OCI-M1 (cell line): ENCODE measurements at places on chromosomes 7 and 10.
A peak's percentile ranks its signal among the peaks of the same experiment; 100 is the strongest.

DNA sequence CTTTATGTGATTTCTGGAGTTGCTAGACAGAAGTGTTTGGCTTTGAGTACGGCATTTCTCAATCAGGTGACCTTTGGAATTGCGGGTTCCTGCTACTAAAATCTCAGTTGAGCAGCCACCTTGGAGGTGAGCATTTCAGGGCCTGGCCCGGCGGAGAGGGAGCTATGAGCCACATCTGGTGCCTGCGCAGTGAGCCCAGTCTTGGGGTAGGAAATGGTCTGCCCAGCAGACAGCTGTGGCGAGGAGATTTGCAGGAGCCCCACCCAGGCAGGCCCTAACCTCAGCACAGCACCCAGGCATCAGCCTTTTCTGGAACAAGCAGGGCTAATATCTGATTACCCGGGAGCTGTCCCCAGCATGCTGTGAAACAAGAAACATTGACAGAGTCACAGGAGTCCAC is 547.9 kb upstream of the FOXK1 start:
- DNase-seq, result no peak

DNA sequence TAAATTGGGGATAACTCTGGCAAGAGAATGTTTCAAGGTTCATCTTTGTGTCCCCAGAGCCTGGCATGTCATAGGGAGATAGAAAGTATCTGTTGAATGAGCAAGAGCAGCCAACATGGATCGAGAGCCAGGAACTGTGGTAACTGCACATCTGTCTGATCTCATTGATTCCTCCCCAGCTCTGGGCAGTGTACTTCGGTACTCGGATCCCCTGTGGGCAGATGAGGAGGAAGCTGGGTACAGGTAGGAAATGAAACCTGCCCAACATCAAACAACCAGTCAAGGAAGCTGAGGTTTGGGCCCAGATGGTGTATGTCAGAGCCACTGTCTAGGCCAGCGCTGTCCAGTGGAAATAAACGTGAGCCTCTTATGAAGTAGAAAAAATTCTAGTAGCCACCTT is 76.4 kb downstream of the GRK5 start:
- no peak for DNase-seq

- no peak for DNase-seq
These were observed 222.6 kb upstream of the KLF14 start for GRCh38 chr7:130956417-130957136.

DNA sequence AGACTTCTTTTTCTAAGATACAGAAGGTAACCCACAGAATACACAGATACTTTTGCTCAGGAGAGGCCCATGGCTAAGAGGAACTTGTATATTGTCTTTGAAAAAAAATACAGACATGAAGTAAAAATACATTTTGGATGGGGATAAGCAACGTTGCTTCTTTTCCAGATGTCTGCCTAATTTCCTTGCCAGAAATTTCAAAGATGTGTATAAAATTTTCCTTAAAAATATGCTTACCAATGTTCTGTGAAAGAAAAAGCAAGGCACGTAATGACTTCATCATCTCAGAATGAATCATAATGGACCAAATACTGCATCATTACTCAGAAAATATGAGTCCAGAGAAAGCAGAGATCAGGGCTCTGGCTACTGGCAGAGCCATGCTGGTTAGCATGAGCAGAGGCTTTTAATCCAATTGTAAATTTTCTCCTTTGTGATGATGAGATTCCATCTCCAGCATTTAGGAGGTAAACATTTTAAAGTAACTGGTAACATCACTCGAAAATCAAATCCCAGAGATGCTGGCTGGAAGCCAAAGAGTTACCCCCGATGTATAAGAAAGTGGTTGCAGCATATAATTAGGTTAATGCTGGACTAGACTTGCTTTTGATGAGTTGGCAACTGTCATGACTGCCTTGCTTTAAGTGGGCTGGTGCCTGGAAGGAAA is 272.5 kb downstream of the SEMA3A start:
- no peak for DNase-seq

- no peak for DNase-seq
These were observed 68.0 kb downstream of the SLC29A4 start for GRCh38 chr7:5350600-5351385.

GRCh38 chr10:44960088-44960460 is 472 bp downstream of the RASSF4 start:
- no peak for DNase-seq

- no peak for DNase-seq
These were observed 1.0 kb downstream of the CACNA2D1 start for GRCh38 chr7:82442492-82443035.

GRCh38 chr10:63587191-63587590 is 66.0 kb downstream of the REEP3 start:
- no peak for DNase-seq

GRCh38 chr10:34717429-34717828 is 97.7 kb downstream of the PARD3 start:
- DNase-seq, result no peak

- DNase-seq, result no peak
These were observed 142.3 kb upstream of the PCLO start for GRCh38 chr7:83305027-83305426.

DNA sequence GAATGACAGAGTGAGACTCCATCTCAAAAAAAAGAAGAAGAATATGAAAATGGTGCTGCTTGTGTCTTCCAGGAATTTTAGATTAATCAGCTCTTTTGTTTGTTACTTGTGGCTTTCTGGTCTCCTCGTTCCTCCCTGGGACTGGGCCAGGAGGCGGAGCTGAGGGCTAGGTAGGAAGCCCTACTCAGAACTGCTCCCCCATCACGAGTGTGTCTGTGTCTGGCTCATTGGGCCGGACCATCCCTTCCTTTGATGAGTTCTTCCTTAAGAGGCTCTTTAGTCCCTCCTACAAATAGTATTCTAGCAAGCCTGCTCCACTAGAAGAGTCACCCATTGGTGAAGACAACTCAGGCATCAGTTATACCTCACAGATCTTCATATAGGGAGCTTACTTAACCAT is 56.8 kb upstream of the YAE1 start:
- DNase-seq, result peak; percentile 57

DNA sequence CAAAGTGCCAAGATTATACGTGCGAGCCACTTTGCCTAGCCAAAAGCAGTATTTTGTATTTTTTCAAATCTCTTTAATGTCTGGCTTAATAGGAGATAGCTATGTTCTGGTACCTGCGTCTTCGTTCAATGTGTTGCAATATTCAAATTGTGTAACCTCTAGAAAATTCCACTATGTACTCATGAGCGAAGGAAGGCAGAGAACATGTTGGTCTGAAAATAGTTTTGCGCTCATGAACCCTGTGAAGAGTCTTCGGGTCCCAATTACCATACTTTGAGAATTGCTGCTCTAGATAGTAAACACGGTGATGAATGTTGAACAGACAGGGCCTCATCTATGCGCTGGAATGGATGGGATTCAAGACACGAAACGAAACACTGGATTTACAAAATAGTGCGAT is 2.7 kb upstream of the SUV39H2 start:
- DNase-seq, result no peak

DNA sequence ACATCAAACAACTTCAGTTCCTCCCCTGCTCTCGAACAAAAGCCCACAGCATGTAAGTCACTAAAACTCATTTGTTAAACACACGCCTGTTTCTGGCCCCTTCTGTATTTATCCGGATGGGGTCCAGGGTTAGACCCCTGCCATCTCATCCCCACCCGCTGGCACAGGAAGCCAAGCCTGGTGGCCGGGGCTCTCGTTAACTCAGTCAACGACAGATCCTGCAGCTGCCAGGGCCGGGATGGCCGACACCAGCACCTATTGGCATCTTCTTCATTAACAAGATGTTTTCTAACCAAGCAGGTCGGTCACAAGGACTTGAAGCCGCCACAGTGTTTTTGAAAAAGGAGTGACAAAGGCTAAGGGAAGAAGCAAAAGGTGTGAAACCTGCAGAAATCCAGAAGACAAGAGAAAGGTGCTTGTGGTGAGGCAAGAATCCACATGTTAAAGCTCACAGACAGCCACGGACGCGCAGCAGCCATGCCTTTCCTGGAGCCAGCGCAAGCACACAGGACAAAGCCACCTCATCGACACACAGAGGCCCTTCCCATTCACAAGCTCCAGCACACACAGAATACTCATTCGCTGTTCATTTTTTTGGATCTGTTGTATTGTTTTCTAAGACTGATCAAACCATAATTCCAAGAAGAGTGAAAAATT is 202.7 kb downstream of the DIP2C start:
- no peak for DNase-seq

GRCh38 chr7:11168650-11169170 is 195.0 kb downstream of the PHF14 start:
- DNase-seq, result no peak

GRCh38 chr7:131223151-131223550 is 104.5 kb upstream of the MKLN1 start:
- DNase-seq, result no peak

DNA sequence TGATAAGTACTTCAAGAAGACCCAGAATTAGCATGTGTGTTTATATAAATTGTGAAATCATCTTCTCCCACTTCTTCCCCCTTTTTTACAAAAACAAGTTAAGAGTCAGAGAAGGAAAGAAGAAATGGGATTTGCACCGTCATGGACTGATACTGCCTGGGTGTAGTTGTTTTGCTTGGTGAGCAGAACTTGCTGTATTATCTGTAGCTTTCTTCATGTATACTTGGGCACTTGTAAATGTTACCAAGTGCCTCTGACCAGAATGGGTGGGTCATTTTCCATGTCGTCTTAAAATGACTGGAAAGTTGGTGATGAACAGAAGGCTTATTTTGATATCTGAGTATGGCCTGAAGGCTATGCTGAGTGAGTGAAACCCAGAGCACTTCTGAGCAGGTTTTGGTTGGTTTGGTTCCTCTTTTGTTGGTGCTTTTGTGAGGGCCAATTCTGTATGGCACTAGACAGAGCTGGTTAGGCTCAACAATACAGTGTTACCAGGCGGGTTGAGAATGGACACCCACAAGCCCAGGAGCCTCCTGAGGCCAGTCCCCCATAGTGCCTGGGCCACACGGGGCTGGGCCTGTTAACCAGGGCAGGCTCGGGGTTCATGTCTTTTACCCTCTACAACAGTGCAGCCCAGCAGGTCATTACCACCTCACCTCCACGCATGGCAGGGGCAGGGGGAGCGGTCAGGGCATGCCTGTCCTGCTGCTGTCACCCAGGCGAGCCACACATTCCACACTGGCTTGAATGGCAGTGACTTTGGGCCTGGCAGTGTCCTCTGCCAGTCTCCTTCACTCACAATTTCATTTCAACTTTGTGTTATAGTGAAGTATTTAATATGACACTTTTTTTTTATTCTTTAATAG is 115.1 kb downstream of the CCNY start:
- DNase-seq, result peak; percentile 92

DNA sequence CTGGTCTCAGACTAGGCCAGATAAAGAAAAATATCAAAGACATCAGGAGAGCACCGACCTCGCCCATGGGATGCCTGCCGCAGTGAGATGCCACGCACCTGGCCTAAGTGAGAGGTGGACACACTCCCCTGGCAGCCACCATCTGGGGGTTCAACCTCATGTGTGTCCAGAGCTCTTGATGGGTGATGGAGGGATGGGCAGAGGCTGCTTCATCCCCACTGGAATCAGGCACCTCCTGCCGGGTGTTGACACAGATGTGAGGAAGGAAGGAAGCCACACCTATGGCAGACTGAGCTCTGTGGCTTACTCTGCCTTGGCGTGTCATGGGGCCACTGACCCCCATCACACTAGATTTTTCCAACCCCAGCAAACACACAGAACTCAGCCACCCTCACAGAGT is 11.4 kb downstream of the ZNF488 start:
- DNase-seq, result no peak

- peak; percentile 16 for DNase-seq
These were observed 1.6 kb upstream of the PIK3CG start for GRCh38 chr7:106863274-106863997.

DNA sequence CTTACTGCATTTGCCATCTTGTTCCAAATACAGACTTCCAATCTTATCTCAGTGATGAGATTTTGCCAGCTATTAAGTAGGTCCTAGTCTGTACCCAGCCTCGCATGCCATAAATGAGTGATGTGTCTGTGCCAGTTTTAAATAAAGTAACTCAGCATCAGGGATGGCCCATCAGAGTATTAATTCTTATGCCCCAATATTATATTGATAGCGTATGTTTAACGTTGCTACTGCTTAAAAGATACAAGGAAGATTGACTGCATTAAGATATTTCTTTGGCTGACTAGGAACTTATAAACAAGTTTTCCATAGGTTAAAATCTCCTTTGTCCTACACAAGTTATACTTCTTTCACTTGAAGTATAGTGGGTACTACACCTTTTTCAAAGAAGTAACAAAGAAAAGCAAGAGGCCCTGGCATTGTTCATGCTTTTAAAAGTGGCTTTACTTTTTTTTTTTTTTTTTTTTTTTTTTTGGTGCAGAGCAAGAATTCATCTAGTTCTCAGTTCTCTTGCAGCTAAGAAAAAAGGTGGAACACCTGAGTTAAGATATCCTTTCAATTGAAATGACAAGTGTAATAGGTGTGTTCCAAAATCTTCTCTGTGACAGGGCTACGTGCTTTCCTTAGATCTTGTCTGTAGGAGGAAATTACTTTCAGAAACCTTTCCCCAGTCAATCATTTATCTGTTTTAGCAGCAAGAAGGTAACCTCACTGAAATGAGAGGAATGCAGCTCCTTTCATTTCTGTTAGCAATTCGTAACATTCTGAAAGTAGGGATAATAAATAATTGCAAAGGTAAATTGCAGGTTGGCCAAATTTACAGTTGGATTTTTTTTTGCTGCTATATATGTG is 245.0 kb downstream of the CELF2 start:
- no peak for DNase-seq

DNA sequence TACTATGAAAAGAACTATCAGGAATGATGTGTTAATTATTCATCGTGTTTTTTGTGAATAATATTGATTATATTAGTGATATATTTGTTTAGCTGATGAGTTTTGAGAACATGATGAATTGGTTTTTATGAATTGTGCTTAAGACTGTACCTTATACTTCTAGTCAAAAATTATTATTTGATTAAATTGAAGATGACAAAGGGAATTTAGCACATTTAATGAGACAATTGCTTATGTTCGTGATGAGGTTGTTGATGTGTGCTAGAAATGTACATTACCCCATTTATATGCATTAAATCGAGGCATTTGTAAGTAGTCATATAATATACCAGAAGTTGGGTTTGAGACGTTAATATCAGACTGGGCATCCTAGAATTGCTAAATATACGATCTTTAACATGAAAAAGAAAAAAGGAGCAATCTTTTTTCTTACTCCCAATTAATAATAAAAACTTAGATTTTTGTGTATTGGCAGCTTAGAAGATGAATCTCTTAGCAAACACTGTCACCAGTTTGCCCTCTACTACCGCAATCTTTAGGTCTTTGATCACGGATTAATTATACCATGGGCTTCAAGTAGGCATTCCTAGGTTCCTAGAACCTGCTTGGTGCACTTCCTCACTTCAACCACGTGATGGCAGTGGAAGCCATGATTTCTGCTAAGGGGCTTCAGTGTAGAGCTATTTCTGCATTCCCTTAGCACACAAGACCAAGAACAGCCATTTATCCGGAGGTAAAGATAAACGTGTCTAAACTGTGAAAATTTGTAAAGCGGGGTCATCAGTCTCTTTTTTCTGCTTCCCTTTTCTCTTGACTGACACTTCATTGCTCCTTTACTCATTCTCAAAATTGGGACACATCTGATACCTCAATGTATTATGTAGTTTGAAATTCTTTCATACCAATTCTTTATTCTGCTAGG is 1.6 kb downstream of the KLHDC10 start:
- peak; percentile 85 for DNase-seq

- DNase-seq, result no peak
These were observed 21.8 kb upstream of the INPP5F start for GRCh38 chr10:119703903-119704508.

- DNase-seq, result no peak
These were observed 112.7 kb upstream of the JCAD start for GRCh38 chr10:30172091-30172490.
